ENCODE measurements at places on chromosomes 4 and X.

GRCh38 chrX:151384807-151385206 is 12.2 kb upstream of the VMA21 start:
- peak; percentile 15 for DNase-seq

DNA sequence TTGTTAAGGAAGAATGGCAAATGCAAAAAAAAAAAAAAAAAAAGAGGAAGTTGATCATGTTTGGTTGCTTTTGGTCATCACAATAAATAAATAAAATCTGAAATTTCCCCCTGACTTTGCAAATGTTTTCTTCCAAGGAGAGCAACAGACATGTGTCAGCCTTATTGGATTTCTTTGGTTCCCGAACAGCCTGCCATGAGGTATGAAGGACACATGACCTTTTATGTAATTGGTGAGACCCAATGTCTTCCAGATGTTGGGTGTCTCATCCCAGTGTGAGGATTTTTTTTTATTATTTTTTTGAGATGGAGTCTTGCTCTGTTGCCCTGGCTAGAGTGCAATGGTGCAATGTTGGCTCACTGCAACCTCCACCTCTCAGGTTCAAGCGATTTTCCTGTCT is 24.6 kb upstream of the CD99 start:
- DNase-seq: no peak

DNA sequence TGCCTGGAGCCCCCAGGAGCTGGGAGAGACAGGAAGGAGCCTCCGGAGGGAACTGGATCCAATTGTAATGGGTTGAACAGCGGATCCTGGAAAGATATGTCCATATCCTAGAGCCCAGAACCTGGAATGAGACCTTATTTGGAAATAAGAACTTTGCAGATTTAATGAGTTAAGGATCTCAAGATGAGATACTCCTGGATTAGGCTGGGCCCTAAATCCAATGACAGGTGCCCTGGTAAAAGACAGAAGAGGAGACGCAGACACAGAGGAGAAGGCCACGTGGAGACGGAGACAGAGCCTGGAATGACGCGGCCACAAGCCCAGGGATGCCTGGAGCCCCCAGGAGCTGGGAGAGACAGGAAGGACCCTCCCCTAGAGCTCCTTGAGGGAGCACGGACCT is 34.1 kb downstream of the P2RY8 start:
- DNase-seq: no peak

DNA sequence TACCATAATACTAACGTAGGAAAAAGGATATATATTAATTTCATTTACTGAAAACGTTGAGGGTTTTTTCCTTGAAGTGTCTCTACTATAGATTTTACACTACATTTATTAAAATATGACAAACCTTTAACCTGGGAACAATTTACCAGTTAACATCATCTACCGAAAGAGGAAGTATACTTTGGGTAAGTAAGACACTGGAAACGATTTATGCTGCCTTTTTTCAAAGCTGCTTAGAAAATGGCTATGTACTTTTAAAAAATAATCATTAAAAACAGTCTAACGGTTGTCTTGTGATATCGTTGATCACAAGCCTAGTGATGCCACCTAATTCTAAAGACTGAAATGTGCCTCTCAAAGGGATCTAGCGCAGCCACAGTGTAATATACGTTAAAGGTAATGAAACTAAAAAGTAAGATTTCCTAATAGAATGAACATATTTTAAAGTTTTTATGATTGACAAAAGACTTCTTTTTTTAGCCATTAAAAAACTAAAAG is 50.4 kb downstream of the STX18 start:
- no peak for DNase-seq

- peak; percentile 49 for DNase-seq
Measured at GRCh38 chrX:43676971-43677572, 21.0 kb downstream of the MAOA start.

DNA sequence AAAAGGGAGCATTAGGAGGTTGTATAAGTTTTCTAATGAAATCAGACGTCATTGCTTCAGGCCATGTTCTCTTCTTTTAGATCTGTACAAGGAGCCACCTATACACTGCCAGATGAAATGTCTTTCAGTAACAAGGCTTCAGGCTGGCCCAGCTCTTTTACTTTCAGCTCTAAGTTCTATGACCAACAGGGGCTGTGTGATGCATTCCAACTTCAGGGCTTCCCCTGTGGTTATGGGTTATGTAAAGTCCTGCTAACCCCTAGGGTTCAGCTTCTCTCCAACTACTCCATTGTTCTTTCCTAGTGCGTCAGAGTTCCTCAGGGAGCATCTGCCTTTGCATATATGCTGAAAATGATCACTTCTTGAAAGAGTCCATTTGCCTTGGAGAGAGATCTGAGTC is 79.4 kb upstream of the TTC29 start:
- DNase-seq: no peak

DNA sequence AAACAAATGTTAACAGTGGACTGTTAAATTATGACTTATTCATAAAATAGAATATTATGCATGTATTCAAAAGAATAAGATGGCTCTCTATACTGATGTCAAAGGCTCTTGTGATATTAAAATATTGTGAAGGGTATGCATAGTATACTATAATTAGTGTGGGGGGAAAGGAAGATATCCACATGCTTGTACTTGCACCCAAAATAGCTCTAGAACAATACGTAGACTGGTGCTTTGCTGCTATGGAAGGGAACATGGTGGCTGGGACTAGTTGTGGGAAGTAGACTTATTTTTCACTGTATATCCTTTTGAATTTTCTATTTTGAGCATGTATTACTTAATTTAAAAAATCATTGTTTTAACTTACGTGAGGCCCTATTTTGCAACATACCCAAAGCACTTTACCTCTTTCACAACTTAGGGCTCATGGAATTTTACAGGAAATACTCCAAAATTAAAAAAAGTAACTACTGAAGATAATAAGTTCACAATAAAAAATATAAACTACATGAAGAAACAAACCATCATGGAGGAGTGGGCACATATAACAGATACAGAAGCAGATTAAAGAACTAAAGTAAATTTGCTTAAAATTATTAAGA is 7.9 kb downstream of the PGRMC2 start:
- DNase-seq: no peak

DNA sequence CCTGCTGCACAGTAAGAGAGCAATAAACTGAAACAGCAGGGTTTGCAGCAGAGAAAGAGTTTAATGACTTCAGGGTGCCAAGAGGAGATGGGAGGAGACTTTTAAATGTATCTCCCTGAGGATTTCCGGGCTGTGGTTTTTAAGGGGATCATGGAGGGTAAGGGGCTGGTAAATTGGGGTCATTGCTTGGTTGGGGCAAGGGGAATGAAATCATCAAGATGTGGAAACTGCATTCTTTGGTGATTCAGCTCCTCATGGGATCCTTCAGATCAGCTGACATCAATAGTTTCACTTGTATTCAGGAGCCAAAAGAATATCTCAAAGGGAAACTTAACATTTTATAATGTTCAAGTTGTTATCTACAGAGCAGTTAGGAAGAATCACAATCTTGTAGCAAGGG is 174.3 kb upstream of the ANXA10 start:
- DNase-seq: no peak

DNA sequence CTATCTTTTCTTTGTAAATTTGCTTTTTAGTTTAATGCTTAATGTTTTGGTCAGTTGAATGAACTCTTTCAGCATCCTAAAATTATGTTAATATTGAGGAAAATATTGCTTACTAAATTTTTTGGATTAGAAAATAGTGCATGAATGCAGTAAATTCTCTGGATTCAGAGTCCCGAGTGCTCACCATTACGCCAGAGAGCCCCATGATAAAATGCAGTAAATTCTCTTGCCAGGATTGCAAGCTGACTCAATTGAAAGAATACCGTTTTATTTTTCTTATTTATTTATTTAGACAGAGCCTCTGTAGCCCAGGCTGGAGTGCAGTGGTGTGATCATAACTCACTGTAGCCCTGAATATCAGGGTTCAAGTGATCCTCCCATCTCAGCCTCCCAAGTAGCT is 60.9 kb upstream of the ENPEP start:
- DNase-seq: no peak

- no peak for DNase-seq
Measured at GRCh38 chr4:15194520-15194919, 192.2 kb downstream of the CPEB2 start.

GRCh38 chr4:177410566-177410965 is 31.7 kb downstream of the AGA start:
- DNase-seq: no peak

- DNase-seq: peak; percentile 21
Measured at GRCh38 chrX:16212436-16212835, 45.2 kb downstream of the MAGEB17 start.

DNA sequence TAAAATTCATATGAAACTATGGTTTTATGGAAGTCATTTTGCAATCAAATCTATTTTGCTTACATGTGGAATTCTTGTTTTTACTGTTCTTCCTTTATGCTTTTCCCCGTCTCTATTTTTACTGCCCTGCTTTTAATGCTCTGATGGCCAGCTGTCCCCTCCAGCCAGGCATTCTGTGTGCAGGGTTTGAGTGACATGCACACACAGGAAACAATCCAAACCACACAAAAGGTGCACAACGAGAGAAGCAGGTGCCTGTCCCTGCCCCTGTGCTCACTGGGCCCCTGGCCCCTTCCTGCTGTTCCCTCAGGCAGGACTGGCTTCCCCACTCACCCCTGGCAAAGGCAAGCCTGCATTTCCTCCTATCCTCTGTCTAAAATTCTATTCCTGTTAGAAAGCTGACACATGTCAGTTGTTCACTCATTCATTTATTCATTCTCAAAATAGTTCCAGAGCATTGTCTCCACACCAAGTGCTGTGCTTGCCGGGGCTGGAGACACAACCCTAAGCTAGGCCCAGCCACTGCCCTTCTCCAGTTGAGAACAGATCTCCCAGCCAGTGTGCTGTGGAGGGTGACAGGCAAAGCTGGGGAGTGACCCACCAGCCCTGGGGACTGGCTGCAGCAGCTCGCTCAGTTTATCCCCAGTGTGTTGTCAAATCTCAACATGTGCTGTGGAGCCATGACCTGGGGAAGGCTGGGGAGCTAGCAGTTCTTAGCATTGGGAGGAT is 346.3 kb downstream of the FBXW7 start:
- DNase-seq: no peak

DNA sequence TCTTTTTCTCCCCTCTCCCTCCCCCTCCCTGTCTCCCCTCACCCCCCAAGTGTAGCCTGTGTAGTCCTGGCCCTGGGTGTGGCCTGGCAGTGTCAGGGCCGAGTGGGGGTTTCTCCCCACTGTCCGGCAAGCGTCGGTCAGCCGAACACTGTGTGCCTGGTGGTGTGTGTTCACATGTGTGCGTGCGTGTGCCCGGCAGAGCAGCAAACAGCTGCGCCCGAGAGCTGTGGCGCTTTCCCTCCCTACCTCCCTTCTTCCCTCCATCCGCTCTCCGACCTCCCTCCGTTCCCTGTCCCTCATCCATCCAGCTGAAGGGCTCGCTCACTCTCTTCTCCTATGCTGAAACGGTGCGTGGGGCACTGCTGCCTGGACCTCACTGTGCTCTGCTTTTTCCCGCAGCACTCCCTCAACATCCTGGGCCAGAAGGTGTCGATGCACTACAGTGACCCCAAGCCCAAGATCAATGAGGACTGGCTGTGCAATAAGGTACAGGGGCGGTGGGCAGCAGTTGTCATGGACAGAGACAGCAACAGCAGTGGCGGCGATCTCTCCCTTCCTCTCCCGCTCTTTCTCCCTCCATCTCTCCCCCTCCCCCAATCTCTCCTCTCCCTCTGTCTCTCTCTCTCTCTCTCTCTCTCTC is 17.4 kb upstream of the UBA1 start:
- DNase-seq: no peak

GRCh38 chr4:120801137-120801758 is 121.3 kb downstream of the PRDM5 start:
- DNase-seq: no peak

DNA sequence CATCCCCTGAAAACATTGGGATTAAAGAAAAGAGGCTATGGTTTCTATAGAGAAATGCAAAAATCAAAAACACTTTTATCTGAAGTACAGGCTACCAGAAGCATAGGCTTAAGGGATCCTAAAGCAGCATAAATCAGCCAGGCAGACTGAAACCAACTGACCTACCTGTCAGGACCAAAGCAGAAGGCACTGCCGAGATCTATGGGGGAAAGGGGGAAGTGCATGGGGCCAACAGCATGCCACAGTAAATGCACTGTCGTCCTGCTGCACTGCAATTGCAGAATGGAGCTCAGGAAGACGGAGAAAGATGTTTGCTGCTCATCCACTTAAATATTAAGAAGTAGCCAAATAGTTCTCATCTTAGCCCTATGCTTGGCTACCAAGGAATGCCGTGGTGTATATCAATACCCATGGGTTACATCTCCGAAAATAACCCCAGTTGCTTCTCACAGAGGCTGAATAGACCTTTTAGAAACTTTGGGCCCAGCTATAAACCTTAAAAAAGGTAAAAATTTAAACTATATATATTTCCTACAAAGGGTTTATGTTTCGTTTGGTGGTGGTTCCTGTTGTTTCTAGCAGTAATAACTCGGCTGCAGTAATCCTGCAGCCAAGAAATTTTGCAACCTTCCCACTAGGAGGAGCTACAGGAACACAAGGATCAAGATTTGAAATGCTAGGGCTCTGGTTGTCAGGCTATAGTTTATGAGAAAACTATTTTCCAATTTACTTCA is 312.2 kb upstream of the DIAPH2 start:
- peak; percentile 67 for DNase-seq

DNA sequence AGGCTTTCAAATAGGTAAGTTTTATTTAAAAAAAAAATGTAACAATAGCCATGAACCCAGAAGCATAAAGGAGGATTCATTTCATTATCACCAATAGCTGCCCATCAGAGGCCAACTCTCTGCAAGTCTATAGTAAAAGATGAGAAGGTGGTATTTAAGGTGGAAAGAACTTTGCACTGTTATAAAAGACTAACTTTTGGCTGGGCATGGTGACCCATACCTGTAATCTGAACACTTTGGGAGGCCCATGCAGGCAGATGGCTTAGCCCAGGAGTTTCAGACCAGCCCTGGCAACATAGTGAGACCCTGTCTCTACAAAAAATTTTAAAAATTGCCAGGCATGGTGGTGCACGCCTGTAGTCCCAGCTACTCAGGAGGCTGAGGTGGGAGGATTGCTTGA is 43.3 kb downstream of the RPS3A start:
- DNase-seq: no peak

GRCh38 chr4:17810260-17811077 is at the start of the genes DCAF16 and NCAPG:
DCAF16 (minus strand) TSS chr4:17810757; CDS start chr4:17804141, 6,616 bp downstream.
NCAPG (plus strand) TSS chr4:17810979; CDS start chr4:17811078, 99 bp downstream.
- peak; percentile 99 for DNase-seq

- no peak for DNase-seq
Measured at GRCh38 chr4:18767921-18768320, 746.4 kb upstream of the LCORL start.

DNA sequence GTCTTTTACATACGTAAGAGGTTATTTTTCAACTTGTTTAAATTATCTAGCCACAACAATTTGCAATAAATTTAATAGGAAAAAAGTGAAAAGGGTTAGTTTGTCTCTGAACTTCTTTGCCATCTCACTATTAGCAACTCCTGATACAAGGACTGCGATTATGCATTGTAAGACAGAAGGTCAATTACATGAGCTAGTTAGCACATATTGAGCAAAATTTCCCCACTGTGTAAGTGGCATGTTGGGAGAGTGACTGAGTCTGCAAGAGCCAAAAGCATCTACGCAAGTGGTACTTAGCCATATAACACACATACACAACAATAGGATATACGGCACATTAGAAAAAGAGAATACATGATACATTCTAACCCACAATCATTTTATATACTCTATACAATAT is 927.2 kb downstream of the STPG2 start:
- no peak for DNase-seq

GRCh38 chr4:42750091-42750490 is 93.2 kb upstream of the ATP8A1 start:
- DNase-seq: peak; percentile 34

Measured in GM23338 (cell line).